ENCODE measurements at places on chromosomes 7 and 10.

DNA sequence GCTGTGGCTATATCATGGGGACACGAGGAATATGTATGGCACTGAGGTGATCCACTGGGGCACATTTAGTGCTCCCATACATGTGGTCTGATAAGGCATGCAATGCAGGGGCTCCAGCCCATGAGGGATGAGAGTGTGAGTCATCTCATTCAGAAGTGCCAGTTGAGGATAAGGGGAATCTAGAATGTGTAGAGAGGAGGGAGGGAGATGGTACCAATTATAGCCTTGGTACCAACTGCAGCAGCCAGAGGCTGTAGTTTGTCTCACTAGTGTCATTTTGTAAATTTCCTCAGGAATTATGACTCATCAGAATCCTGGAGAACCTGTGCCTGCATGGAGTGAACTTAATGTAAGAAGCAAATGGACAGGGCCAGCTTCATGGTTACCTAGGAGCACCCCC is 46.2 kb downstream of the LAMB4 start:
- no peak for DNase-seq

DNA sequence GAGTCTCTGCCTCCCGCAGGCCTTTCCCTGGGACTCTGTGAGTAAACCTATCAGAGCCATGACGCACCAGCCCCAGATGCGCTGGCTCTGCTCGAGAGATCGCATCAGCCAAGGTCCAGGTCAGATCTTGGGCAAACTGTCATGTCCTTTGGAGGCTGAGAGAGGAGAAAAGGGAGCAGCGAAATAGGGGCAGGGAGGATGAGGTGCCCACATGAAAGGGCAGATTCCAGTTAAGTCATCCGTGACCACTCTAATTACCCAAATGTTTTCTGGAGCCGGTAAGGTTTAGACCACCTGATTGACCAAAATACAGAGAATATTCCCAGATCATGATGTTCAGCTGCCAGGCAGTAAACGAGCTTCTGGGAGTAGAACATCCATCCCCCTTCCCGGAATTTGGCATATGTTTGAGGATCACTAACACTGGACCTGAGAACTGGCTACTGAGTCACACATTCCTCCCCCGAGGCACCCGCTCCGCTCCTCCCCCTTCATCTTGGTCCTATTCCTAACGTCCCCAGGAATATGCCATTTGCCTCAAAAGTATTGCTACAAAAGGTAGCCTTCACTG is 88.0 kb downstream of the FGFR2 start:
- no peak for DNase-seq

GRCh38 chr10:79932307-79932706 is 16.6 kb downstream of the SFTPD start:
- DNase-seq, result no peak

GRCh38 chr7:2510909-2511768 is 8.4 kb upstream of the LFNG start:
- peak; percentile 83 for DNase-seq

DNA sequence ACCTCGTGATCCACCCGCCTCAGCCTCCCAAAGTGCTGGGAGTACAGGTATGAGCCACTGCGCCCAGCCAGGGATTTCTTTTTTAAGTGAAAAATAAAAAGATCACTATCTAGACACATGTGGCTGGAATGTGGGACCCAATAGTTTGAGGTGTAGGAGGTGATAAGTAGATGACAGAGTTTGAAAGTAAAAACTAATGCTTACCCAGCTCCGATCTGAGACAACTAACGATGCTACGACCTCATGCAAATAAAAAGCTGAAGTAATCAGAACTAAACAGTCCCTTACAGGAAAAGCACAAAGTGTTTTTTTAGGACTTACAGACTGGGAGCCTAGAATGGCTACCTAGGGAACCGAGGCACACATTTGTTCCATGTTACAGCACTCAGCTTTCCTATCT is 23.0 kb downstream of the PCGF6 start:
- DNase-seq, result no peak

DNA sequence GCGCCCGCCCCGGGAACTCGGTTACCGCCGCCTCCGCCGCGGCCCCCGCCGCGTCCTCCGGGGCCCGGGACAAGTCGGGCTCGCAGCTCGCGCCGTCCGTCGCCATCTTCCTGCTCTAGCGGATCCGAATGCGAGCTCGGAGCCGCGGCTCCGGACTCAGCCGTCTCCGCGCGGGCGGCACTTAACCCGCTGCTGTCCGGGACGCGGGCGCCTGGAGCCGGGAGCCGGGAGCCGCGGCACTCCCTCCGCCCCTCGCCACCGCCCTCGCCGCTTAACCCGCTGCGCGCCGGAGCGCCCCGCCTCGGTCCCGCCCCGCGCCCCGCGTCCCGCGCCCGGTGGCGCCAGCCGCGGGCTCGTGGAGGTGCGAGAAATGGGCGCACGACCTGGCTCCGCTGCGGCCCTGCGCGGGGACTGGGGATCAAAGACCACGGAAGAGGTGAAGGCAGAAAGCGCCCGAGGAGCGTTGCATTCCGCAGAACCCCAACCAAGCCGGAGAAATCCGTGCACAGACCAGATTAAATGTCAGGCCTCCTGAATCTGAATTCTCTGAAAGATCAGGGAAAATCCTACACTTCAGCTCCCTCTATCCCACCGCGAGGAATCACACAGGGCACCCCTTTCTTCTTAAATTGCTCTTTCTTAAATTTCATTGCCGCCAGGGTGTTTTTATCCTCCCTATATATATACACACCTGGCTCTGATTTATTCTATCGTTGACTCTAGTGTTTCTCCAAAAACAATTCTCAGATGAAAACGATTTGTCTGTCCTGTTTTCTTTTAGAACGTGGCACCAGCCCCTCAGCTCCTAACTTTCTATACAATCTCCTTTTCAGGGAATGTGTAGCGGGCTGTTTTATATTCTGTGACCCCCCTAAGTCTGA is at the start of gene CTTNBP2:
Gene CTTNBP2 (minus strand): TSS at position 132 of the 881 bp plus-strand sequence. CDS start 26 bp downstream, at position 106.
- no peak for DNase-seq

- DNase-seq, result no peak
These were observed 40.3 kb downstream of the SLC25A28 start for GRCh38 chr10:99579971-99580370.
